Muscle of leg (tissue), 16 donors: ENCODE measurements at places on chromosomes 2 and 18. TPM values are rescaled to one million over a fixed set of nuclear protein-coding genes. Genes with fewer than 3 reads are reported as not detected.

DNA sequence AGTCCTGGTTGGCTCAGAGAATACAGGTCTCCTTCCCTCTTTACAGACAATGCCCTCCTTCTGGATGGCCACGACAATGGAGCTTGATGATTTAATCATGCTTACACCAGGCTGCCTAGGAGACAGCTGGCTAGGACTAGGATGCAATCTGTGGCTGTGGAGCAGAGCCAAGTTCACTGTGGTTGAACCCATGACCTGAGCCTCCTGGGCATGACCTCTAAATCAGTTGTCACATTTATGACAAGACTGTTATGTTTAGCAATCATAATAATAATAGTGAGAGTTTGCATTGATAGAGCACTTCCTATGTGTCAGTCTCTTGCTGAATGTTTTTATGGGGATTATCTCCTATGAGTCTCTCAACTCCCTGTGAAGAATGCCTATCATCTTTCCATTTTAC is 244.1 kb downstream of the ICOS start:
- H3K36me3 ChIP-seq: no peaks in the 10 kb centered on the region
- no peak overlapping the region for H3K27ac ChIP-seq
- DNase-seq: no peak
- no peak overlapping the region for H3K4me3 ChIP-seq
- H3K27me3 ChIP-seq: no peaks in the 10 kb centered on the region

DNA sequence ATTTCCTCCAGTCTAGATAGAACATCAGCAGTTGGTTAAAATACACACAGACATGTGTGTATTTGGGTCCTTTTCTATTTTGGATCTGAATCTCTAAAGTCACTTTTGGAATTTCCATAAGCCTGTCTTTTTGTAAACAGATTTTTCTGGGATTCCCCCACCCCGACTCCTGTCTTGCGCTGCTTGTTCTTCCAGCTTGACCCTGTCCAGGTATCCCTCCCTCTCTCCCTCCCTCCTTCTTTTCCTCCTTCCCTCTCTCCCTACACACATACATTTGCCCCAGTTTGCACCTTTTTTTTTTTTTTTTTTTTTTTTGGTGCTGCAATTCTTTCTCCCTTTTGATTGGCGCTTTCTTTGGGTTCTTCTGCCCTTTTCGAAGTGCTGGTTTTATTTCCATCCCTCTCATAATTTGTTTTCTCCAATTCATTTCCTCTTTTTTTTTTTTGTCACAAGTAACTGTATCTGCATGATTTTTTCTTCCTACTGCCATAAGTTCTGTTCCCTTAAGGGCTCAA is 114.8 kb upstream of the SERTAD2 start:
- H3K4me3 ChIP-seq: peak overlapping the region; percentile 75
- H3K27ac ChIP-seq: peak overlapping the region; percentile 97
- no peaks in the 10 kb centered on the region for H3K36me3 ChIP-seq
- H3K4me1 ChIP-seq: peaks cover 19% of the 10 kb centered on the region

DNA sequence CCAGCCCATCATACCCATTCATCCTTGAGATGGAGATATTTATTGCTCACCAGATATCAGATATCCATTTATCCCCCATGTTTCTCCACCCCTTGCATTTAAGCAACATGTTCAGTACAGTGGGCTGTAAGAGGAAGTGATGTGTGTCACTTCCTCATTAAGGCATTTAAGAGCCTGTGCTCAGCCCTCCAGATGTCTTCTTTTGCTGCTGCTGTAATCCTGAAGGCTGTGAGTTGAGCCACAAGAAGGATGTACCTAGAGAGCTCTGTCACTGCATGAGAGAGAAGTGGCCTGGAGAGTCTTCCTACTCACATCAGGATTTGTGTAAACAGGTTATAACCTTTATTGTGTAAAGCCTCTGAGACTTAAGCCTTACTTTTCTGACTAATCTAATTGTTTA is 151.8 kb upstream of the UNC80 start:
- H3K4me1 ChIP-seq: no peaks in the 10 kb centered on the region
- no peak overlapping the region for H3K4me3 ChIP-seq
- H3K36me3 ChIP-seq: no peaks in the 10 kb centered on the region

Gene FOXD4L1
- 0.13 TPM for total RNA-seq

Gene TTL
- total RNA-seq: 36.3 TPM

Gene GALR1
- total RNA-seq: under 0.01 TPM
